ENCODE measurements at places on chromosomes 13 and 19.
A peak's percentile ranks its signal among the peaks of the same experiment; 100 is the strongest.

DNA sequence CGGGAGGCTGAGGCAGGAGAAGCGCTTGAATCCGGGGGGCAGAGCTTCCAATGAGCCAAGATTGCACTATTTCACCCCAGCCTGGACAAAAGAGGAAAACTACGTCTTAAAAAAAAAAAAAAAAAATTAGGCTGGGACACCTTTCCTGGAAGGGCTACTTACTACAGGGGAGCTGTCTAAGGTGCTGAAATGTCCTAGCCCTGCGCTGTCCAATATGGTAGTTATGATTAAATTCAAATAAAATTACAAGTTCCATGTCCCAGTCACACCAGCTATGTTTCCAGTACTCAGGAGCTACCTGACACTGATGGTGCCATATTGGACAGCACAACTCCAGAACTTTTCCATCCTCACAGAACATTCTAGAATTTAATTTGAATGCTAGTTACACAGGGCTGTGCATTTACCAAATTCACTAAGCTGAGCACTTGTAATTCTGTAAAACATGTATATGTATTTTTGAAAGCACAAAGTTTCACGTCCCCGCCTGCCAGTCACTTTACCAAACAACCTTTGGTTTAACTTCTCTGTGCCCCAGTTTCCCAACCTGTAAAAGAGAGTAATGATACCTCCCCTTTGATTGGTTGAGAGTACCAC, 9.2 kb upstream of the ZSCAN22 start:
- no peak for DNase-seq

DNA sequence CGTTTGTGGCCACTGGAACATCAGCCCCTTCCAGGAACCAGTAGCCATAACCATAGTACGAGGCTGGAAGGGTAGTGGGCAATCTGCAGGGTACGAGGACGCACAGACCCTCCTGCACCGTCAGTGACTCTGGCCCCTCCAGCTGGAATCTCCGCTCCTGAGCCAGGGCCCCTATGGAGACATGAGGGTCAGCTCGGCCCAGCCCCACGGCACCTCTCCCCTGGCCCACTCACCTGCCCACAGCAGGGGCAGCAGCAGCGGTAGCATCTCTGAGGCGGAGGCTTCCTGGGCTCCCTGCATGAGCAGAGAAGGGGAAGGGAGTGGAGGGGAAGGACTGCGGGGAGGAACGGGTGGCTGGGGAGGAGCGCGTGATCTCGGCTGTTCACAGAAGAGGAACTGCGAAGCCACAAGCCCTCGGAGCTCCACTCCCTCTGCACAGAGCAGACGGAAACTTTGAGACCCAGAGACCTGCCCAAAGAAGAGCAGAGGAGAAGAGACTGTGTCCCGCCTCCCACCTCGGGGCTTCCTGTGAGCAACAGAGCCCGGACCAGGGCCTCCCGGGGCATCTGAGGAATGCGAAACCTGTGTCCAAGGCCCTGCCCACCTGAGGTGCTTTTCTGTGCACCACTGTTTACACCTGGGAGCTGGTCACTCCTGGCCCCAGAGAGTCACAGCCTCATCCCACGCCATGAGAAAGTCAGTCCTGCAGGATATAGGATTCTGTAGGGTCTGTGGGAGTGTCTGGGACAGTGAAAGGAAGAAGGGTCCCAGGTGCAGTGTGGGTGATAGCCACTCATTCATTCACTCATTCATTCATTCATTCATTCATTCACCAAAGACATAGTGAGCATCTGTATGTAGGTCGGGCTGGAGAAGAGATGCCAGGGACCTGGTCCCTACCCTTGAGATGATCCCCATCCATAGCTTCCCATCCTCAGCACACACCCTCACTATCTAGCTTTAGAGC, at the start of gene SIGLEC6:
SIGLEC6 (minus strand) TSS at position 322 of the 967 bp plus-strand sequence; CDS start at position 300, 22 bp downstream.
- no peak for DNase-seq

DNA sequence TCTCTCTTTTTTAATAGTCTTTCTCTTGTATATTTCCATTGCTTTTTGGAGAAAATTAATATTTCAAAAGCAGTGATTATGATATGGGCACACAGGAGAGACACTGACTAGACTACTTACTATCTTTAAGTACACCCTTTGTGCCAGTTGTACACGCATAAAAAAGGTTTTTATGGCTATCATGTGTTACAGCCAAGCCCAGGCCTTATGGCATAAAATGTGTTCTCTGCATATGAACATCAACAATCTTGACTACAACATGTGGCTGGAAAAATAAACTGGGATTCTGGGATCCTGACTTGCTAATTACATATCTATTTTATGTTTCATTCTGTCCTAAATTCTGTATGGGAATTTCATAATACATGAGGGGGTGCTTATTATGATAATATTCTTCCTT, 1401.8 kb downstream of the SLITRK5 start:
- no peak for DNase-seq

- DNase-seq, result no peak
Measured at GRCh38 chr13:75170311-75170710, 311.7 kb downstream of the TBC1D4 start.

GRCh38 chr19:34254698-34255432, 511 bp downstream of the GARRE1 start:
- DNase-seq, result peak; percentile 55

GRCh38 chr19:12628040-12629022, 17.6 kb downstream of the ZNF791 start:
- no peak for DNase-seq

DNA sequence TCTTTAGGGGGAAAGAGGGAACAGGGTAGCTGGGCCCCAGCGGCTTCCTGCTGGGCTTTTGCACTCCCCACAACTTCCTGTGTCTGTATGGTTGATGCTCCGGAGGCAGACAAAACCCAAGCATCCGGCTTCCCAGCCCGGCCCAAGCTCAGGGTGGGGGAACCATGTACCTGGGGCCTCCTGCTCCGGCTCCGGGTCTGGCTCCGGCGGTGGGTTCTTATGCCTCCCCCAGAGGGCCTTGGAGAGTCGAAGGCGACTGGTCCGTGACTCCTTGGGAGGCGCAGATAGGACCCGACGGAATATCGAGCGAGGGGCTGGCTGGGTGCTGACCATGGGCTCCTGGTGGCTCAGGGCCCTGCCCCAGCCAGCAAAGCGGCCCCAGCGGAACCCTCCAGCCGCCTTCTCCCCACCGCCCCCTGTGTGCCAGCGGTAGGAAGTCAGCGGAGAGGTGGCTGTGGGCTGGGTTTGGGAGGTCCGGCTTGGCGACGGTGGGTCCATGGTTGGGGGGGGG, 428 bp downstream of the RASAL3 start:
- DNase-seq, result peak; percentile 74

DNA sequence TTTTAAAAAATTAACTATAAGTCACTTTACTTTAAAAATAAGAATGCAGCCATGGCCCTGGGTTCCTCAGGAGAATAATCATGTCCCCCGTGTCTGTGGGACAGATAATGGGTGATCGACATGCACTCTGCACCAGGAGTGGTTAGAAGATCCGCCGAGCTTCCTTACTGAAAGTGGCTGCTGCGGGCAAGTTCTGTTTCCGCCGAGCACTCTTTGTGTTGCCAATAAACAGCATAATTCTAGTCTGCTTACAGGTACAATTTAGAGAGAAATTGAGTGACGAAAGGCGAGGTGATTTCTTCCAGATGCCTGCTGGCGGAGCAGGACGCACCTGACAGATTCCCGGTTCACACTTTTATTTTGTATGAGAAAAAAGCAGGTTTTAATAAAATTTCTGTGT, 139.0 kb downstream of the SOX1 start:
- DNase-seq, result no peak
